ENCODE measurements at places on chromosomes 3 and 15.

- no peak for DNase-seq
Observed at GRCh38 chr3:73762855-73763254, 138.1 kb upstream of the PDZRN3 start.

GRCh38 chr3:40992023-40992422 is 207.3 kb upstream of the CTNNB1 start:
- DNase-seq = no peak

DNA sequence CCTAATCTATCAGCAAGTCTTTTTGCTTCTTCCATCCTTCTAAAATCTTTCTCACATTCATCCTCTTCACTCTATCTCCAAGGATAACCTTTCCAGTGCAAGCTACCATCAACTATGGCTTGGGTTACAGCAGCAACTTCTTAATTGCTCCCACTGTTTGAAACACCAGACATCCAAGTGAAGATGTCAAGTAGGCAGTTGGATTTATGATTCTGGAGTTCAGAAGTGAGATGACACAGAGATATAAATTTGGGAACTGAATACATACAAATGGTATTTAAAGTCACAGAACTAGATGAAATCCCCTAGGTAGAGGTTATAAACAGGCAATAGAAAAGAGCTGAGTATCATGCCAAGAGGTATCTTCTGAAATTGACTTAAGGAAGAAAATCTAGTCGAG is 3.7 kb downstream of the UBR1 start:
- DNase-seq = no peak

GRCh38 chr15:75989045-75989444 is 23.2 kb downstream of the NRG4 start:
- DNase-seq = no peak

DNA sequence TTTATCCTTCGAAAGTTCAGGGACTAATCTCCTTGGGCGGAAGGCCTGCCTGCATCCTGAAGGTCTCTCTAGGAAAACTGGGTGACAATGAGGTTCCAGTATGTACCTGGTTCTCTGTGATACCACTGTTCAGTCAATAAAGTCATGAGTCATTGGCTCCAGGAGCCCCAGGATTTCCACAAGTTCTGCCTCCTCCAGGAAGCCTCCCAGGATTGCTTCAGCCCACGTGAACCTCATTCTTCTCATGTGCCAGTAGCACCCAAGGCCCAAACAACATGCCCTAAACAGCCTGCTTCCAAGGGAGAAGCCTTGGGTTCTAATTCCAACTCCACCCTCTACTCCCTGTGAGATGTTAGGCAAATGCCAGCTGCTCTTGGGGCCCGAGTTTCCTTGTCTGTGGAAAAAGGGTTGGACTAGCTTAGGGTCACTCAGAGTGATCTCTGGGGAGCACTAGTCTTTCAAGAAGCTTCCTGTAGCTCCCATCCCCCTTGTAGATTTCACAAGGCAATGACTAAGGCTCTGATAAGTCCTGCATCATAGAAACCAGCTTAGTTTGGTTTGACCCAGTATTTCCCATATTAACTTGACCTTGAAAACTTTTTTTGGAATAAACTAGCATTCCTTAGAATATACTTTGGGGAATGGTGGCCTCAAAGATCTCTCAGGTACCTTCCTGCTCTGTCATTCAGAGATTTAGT is 118.3 kb upstream of the ATP2B2 start:
- DNase-seq = no peak

DNA sequence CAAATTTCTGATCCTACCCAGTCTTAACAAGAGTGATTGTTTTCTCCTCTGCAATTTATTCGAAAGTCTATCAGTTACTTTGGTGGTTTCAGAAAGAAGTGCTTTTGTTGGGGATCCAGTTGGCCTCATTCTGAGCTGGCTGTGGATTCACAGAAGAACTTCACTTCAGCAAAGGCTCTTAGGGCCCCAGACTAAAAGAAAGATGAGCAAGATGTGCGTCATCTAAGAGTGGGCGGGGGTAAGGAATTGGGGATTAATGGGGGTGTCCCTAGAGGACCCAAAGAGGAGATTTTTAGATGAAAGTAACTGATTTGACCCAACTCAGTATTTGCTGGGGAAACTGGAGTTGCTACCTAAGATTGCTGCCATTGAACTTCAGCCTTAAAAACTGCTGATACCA is 63.9 kb upstream of the TSEN2 start:
- no peak for DNase-seq

GRCh38 chr3:67382536-67382935 is 271.9 kb downstream of the SUCLG2 start:
- DNase-seq = no peak

GRCh38 chr3:155019575-155019974 is 60.5 kb upstream of the MME start:
- DNase-seq = no peak

GRCh38 chr3:66675366-66675765 is 174.5 kb upstream of the LRIG1 start:
- no peak for DNase-seq

DNA sequence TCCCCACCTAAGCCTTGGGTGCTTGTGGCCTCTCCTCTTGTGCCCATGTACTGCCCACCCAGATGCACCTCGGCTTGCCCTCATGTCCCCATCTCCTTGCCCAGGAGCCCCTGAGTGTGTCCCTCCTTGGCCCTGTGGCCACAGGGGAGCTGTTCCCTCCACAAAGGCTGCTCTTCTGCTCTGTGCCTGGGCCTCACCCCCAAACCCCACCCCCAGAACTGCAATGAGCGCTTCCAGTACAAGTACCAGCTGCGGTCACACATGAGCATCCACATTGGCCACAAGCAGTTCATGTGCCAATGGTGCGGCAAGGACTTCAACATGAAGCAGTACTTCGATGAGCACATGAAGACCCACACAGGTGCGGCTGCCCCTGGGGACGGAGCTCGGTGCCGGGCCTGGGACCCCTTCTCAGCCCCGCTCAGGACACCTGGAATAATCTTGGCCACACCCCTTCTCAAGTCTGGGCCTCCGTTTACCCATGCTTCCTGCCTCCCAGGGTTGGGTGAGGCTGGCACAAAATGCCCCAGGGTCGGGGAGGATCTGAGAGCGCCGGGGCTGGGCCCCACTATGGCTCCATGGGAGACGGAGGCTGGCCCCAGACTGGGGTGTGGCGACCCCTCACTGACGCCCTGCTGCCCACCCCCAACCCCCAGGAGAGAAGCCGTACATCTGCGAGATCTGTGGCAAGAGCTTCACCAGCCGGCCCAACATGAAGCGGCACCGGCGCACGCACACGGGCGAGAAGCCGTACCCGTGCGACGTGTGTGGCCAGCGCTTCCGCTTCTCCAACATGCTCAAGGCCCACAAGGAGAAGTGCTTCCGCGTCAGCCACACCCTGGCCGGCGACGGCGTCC is 10.3 kb downstream of the ZBTB47 start:
- DNase-seq = no peak

GRCh38 chr3:57852896-57853295 is 96.8 kb downstream of the SLMAP start:
- DNase-seq = no peak

DNA sequence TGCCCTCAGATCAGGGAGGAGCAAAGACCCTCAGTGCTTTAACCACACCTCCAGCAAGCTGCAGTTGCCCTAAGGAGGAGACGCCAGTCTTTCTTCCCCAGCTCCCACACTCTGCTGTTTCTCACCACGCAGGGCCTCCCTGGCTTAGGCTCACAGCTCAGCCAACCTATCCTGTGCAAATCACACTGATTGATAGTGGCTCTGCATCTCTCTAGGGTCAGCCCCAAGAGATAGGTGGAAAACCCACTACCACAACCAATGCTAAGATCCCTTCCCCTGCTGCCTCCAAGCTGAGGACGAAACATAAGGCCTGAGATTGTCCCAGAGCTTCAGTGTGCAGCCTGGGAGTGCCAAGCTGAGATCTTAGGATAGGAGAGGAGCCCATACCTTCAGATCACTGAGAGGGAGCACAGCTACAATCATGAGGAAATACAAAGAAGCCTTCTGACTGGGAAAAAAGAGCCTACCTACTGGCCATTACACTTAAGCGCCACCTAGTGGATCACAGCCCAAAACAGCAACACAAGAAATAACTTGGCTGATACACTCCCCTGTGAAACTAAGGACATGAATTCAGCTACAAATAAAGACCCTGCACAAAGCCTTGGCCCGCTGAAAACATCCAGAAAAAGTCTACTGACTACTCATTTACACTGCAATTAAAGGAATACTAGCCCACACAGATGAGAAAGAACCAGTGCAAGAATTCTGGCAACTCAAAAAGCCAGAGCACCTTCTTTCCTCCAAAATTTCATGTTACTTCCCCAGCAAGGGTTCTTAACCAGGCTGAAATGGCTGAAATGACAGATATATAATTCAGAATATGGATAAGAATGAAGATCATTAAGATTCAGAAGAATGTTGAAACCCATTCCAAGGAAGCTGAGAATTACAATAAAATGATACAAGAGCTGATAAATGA is 271.5 kb upstream of the DCBLD2 start:
- peak; percentile 54 for DNase-seq

GRCh38 chr15:73906346-73907034 is 19.8 kb upstream of the LOXL1 start:
- no peak for DNase-seq

GRCh38 chr3:117628823-117629291 is 919.3 kb downstream of the TUSC7 start:
- no peak for DNase-seq

DNA sequence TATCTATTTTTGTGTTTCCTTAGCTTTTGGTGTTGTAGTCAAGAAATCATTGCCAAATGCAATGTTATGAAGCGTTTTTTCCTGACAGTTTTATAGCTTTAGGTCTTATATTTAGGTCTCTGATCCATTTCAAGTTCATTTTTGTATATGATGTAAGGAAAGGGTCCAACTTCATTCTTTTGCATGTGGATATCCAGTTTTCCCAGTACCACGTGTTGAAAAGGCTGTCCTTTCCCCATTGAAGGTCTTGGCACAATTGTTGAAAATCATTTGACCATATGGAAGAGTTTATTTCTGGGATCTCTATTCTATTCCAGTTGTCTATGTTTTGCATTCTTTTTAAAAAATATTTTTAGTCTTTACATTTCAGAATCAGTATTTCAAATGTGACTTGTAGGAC is 14.6 kb upstream of the SNRPN start:
- DNase-seq = no peak

- no peak for DNase-seq
Observed at GRCh38 chr3:65867463-65868210, 171.1 kb downstream of the MAGI1 start.

DNA sequence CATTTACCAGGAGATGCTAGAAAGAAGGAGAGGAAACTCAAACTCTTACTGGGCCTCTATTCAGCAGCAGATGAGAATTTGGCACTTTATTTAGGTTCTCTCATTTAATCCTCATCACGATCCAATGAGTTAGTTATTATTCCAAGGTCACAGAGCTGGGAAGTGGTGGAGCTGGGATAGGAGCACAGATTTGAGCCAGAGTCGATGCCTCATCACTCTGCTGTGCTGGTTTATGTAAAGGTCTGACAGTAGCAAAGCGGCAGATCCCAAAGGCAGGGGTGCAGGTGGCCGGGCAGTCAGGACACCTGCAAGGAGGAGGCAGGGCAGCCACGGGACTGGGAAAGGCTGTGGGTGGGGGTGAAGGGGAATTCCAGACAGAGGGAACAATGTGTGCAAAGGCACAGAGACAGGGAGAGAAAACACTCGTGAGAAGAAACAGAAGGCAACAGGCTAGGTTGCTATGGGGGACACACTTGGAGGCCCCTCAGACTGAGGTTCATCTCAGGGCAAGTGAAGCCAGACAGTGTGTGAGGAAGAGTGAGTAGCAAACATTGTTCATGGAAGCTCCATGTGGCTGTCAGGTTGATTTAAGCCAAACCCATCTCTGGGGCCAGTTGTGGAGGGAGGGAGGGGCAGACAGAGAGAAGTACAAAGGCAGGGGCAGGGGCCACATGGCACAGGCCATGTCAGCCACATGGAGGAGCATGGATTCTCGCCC is 26.8 kb downstream of the RAB6B start:
- DNase-seq = no peak

DNA sequence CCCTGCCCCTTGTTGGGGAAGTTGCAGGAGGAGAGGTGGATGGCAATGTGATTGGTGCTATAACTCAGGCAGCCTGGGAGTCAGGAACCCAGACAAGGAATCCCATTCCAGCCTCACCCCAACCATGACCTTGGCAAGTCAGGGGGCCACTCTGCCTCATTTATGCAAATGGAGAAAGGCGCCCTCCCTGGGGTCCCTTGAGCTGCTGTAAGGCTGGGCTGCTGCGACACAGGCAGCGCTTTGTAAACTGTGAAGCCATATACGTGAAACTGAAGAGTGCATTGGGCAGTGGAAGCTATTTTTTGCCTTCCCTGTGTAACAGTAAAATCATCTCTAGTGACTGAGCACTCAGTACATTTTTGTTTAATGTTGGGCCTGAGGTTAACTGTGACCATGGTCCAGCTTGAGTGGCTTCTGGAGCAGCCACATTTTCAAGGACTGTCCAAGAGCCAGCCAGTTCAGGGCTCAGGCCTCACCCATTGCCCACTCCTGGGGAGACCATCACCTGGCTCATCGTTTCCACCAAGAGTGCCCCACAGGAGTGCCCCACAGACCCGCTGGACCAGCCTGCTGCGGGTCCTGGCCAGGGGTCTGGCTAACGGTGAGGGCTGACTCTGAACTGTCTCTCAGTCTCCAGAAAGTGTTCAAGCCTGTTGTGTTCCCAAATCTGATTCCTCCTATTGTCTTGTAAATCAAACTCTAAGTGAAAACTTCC is 27.9 kb downstream of the KIF7 start:
- DNase-seq = no peak

GRCh38 chr3:64331605-64332004 is 106.3 kb upstream of the PRICKLE2 start:
- no peak for DNase-seq

DNA sequence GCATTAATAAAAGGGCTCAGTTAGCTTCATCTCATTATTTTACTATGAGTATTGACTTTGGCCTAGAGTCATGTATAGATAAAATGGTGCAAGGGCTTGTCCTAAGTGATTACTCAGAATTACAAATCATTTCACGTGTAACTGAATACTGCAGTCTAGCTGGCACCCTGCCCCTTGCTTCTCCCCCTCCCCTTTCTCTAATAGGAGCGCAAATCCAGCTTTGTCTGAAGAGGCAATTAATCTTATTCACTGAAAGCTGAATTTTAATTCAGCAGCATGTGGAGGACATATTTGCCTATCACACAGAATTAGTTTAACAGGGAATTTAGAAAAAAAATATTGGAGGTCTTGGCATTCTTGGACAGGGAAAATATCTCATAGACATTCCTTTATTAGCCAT is 412.1 kb upstream of the DPH6 start:
- no peak for DNase-seq

GRCh38 chr3:144499001-144499930 is 527.6 kb downstream of the DIPK2A start:
- DNase-seq = no peak

DNA sequence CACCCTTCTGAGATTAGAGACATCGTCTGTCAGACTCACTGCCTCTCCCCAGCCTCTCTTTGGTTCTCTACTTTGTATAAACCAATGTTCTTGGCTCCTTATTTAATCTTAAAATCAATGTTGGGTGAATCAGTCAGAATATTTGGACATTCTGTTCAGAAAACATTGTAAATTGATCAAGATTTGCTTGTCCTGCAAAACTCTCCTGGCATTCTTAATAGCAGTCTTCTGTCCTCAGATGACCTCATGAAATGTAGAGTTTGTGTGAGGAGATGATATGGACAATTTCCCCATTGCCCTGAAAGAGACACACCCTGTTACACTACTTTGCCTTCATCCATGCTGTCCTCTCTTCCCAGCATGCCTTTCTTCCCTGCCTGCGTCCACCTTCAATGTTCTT is 33.6 kb downstream of the CD200R1L start:
- DNase-seq = no peak

- DNase-seq = no peak
Observed at GRCh38 chr3:122253581-122253980, 70.1 kb downstream of the CASR start.

- no peak for DNase-seq
Observed at GRCh38 chr15:25735550-25736384, 127.4 kb downstream of the ATP10A start.
